ENCODE measurements at places on chromosomes 6 and 20. TPM values are rescaled to one million over a fixed set of nuclear protein-coding genes. Genes with fewer than 3 reads are reported as not detected.

The AVP gene
- total RNA-seq: not detected

The FAM83C gene
- not detected for total RNA-seq

DNA sequence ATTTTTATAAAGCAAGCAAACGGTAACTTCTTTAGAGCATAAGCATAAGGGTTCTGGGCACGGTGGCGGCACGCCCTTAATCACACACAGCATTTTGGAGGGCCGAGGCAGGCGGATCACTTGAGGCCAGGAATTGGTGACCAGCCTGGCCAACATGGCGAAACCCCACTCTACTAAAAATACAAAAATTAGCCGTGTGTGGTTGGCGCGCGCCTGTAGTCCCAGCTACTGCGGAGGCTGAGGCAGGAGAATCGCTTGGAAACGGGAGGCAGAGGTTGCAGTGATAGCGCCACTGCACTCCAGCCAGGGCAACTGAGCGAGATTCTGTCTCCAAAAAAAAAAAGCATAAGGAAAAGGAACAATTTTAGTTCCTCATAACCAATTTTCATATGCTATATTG lies 2.6 kb downstream of the SENP6 start:
- no peak for DNase-seq

DNA sequence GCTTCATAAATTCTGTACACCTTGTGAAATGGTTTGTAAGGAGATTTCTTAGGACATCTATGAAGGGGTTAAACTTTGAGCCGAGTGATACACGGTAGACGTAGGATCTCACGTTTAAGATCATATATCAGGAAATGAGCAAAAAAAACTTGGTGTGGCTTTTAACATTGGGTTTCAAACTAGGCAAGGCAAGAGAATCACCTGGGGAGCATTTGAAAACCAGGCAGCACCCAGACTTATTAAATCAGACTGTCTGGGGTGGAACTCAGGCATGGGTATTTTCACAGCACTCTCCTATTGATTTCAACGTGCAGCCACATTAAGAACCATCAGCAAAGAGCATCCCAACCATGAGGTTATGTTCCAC lies 26.4 kb downstream of the LY86 start:
- no peak for DNase-seq

DNA sequence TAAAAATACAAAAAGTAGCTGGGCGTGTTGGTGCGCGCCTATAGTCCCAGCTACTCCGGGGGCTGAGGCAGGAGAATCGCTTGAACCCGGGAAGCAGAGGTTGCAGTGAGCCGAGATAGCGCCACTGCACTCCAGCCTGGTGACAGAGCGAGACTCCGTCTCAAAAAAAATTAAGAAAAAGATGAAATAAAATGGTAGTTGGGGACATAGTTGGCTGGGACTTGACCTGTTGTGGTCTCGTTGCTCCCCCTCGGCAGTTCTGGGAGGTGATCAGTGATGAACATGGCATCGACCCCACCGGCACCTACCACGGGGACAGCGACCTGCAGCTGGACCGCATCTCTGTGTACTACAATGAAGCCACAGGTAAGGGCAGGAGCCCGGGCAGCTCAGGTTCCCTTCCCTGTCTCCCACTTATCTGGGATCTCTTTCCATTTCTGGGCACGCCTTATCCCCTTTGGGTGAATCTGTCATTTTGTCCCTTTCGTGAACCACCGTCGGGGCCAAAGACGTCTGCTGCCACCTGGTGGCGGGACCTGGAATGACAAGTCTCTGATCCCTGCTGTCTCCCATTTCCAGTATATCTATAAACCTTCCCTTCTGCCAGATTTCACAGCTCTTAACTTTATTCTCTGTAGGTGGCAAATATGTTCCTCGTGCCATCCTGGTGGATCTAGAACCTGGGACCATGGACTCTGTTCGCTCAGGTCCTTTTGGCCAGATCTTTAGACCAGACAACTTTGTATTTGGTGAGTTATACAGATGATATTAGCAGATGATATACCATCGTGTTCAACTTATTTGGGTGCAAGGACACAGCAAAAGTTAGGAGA lies 2.3 kb downstream of the TUBB start:
- DNase-seq: peak; percentile 82

- no peak for DNase-seq
Observed at GRCh38 chr6:51531623-51532022, 555.8 kb downstream of the PKHD1 start.
